AG04450 (cell line): ENCODE measurements at places on chromosomes 5 and 9. TPM values are rescaled to one million over a fixed set of nuclear protein-coding genes. Genes with fewer than 3 reads are reported as not detected.

The GAS1 gene
- polyA plus RNA-seq = 6.4 and 7.6 TPM in 2 replicates

The SPINK1 gene
- polyA plus RNA-seq = not detected in 2 replicates

The RXRA gene
- polyA plus RNA-seq = 5.3 and 8.4 TPM in 2 replicates

The UNC13B gene
- 12.5 and 15.4 TPM in 2 replicates for polyA plus RNA-seq
